ENCODE measurements at places on chromosomes 1 and 21. TPM values are rescaled to one million over a fixed set of nuclear protein-coding genes. Genes with fewer than 3 reads are reported as not detected.

GRCh38 chr1:203992440-203992839 lies 80.5 kb upstream of the SOX13 start:
- peak; percentile 8 for DNase-seq

DNA sequence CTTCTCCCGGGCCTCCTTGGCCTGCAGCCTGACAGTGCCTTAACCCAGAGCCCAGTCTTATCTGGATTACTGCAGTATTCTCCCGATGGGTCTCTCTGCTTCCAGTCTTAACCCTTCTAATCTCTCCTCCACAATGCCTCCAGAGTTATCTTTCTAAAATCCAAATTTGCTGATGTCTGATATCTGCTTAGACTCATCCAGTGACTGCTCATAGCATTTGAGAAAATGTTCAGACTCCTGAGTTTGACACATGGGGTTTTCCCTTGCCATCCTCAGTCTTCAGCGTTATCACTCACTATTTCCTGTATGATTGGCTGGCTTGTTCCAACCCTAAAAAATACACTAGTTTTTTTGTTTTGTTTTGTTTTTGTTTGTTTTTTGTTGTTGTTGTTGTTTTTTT lies 102.0 kb downstream of the FMN2 start:
- peak; percentile 36 for DNase-seq

Gene CELA3A
- not detected for polyA plus RNA-seq

Gene BSND
- polyA plus RNA-seq = not detected
